Stimulated activated CD8-positive, alpha-beta memory T cell treated with anti-CD3 and anti-CD28 coated beads, Interleukin-15, amount 100 ng/mL, for 24 hours (primary cell): ENCODE measurements at places on chromosomes 12 and 14.

- no peak for DNase-seq
These were observed 20.3 kb downstream of the SLC25A29 start for GRCh38 chr14:100285913-100286400.

GRCh38 chr14:94919896-94920295, 150.0 kb upstream of the GSC start:
- DNase-seq = no peak

- no peak for DNase-seq
These were observed 13.5 kb downstream of the DGLUCY start for GRCh38 chr14:91127401-91127801.

DNA sequence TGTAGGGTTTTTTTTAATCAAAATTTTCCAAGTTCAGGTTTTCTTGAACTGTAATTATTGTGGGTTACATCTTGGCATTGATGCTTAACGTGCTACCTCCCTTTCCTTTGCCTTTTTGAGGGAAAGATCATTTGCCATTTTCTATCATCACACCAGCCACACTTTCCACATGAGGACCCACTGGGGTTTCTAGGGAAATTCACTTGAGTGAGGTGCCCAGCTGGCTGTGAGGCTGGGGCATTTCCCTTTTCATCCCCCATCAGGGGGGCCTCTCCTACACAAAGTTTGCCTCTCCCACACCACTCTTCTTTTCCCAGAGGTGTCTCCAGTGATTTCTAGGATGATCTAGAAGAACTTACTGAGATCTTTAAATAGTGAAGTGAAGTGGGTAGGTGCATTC, 335.7 kb downstream of the BMP4 start:
- DNase-seq = no peak

DNA sequence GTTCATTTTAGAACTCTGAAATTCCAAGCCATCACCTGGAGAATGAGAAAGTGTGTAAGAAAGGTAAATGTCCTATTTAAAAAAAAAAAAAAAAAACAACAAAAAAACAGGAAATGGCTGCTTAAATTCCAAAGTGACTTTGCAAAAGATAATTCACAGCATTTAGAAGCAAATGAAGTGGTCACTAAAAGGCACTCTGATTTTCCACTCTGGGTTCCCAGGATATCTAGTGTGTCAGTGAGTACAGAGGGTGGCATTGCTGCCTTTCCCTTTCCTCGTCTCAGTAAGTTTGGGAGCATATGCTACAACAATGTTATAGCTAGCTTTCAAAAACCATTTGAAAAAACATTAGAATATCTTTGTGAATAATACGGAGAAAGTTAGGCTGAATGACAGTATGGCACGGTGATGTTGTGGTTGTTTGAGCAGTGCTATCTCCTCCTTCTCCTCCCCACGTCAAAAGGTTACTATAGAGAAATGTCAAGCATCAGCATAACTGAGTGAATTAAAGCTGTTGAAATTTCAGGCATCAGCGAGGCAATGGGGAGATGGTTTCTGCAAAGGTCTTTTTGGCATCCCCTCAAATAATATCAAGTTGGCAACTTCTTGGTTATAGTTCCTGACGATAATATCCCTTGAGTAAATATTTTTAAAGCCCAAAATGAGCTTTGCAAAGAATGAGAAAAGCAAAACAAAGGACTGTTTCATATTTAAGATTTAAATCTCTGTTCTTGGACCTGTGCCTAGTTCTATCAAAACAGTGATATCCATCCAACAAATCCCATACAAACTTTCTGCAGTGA, 164.5 kb upstream of the E2F7 start:
- DNase-seq = no peak
